ENCODE measurements at places on chromosomes 12 and 14.

DNA sequence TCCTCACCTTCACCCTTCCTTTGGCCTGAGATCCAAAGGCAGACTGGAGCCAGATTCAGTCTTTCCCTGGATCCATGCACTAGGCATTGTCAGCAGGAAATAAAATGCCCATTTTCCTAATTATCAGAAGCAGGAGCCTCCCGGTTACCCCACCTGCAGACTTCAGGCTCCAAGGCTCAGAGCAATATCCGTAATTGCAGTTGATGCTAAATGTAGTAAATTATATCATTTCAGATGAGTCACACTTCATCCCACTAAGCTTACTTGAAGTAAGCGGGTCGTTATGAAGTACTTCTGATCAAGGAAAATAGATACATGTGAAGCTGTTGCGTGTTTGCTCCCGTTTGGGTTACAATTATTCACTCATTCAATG, 110.7 kb upstream of the SFSWAP start:
- DNase-seq: no peak

DNA sequence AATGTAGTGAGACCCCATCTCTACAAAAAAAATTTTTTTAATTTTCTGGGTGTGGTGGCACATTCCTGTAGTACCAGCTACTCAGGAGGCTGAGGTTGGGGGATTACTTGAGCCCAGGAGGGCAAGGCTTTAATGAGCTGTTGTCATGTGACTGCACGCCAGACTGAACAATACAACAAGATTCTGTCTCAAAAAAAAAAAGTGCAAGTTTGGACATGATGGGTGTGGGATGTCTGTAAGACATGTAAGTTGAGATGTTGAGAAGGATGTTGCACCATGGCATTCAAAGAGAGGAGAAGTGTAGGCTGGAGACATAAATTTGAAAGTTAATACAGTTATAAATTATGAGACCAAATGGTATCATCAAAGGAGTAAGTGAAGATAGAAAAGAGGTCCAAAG, 23.5 kb downstream of the YEATS4 start:
- no peak for DNase-seq

- no peak for DNase-seq
Measured at GRCh38 chr14:64195199-64195598, 99.0 kb downstream of the ESR2 start.

DNA sequence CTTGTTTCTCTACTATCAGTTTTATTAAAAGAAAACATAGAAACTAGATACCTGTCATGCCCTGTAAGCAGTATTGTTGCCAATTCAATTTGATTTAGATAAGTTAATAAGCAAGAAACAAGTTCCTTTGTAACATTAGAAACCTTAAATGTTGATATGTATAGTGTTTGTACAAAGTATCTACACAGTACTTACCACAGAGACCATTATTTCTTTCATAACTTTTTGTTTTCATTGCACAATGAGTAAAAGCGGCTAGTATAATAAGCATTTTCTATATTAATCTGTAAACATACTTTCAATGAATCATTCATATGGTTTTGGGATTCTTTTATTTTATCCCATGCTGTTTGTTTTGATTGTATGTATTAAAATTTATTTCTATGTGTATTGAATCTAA, 305.1 kb downstream of the TTC6 start:
- DNase-seq: no peak

- DNase-seq: no peak
Measured at GRCh38 chr12:76391461-76391860, 43.2 kb upstream of the BBS10 start.

DNA sequence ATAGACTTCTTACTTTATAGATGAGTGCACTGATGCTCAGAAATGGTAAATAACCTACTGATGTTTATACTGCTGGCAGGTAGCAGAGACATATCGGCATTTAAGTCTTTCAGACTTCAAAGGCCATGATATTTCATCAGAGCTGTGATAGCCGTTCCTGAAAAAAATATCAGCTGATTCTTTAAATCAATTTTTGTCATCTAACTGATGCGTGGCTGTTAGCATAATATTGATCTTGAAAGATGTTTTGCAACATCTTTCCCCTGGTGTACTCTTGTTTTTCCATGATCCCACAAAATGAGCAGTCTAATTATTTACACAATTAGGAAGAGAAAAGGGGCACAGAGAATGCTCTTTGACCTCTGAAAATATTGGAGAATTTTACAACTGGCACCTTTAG, 1.6 kb upstream of the SLCO1B1 start:
- DNase-seq: no peak

DNA sequence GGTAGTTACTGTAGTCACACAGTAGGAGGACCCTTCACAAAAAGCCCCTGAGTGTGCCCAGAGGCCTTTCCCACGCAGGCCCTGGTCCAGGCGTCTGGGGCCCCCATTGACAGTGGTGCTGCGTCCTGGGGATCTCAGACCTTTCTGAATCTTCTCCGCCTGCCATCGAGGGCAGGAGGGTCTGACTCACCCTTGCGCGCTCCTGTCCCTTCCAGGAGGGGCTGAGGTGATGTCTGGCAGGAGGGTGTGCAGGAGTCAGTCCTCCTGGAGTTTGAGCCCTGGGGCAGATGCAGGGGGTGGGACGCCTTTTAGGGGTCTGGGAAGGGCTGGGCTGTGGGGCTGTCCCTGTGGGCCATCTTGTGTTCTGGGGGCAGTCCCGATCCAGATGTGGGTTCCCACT, 386.8 kb downstream of the TMEM121 start:
- DNase-seq: no peak

DNA sequence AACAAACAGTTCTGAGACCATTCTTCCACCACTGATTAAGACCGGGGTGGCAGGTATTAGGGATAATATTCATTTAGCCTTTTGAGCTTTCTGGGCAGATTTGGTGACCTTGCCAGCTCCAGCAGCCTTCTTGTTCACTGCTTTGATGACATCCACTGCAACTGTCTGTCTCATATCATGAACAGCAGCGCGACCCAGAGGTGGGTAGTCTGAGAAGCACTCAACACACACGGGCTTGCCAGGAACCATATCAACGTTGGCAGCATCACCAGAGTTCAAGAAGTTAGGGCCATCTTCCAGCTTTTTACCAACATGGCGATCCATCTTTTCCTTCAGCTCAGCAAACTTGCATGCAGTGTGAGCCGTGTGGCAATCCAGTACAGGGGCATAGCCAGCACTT, 16.9 kb downstream of the AEBP2 start:
- no peak for DNase-seq

GRCh38 chr12:115149279-115149678, 465.3 kb upstream of the TBX3 start:
- no peak for DNase-seq

Measured in NCI-H187 (cell line).